ENCODE measurements at places on chromosomes 13 and 19. TPM values are rescaled to one million over a fixed set of nuclear protein-coding genes. Genes with fewer than 3 reads are reported as not detected.

SYDE1 gene
- total RNA-seq: 8.9 TPM

GRCh38 chr13:27476943-27477703 lies 26.8 kb upstream of the MTIF3 start:
- no peak for DNase-seq

TPTE2 gene
- not detected for total RNA-seq

GRCh38 chr19:17078920-17079709 lies 3.5 kb downstream of the MYO9B start:
- no peak for DNase-seq

CADM4 gene
- total RNA-seq: 22.3 TPM

PCDH17 gene
- total RNA-seq: 0.17 TPM

TMEM145 gene
- total RNA-seq: not detected

DNA sequence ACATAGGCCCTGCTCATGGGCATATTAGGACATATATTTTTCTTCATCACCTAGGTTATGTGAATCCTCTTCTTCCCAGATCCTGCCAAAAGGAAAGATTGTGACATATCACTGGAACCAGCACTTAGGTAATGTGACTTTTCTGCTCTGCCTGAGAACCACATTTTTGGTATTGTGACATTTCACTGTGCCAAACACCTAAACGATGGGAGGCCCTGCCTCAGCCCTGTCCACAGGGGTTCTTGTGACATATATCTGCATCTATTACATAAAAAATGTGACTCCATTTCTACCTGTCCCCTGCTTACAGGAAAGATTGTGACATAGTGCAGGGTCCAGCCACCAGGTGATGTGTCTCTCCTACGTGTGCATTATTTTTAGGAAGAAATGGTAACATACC lies 18.5 kb upstream of the ZNF730 start:
- DNase-seq: no peak

LYPD5 gene
- 140 TPM for total RNA-seq

DNA sequence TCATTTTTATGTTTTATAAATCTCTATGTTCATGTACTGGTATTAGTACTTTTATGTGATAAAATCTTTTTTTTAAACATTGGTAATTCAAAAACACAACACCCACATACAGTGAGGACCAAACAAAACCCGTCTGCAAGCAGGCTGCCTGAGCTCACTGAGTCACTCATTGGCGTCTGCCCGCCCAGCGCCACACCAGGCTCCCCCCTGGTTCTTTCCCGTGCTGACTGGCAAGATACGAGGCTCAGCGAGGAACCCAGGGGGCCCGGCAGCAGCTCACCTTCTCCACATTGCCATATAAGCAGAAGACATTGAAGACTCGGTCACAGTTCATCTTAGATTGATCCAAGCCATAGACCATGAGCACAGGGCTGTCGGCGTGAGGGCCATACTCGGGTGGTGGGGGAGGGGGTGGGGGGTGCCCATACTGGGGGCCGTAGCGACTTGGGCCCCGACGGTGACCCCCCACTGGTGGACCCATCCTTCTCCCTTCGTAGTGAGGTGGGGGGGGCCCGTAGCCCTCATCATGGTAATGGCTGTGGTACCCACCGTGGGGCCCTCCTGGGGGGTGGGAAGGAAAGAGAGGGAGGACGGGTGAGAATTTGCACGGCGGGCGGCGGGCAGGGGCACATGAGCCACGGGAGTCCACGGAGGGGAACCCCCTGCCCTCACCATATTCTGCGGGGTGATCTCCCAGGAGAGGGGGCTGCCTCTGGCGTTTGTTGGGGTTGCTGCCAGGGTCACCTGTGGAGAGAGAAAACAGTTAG lies 8.4 kb upstream of the ECH1 start:
- no peak for DNase-seq

KIR3DL2 gene
- total RNA-seq: not detected

DNA sequence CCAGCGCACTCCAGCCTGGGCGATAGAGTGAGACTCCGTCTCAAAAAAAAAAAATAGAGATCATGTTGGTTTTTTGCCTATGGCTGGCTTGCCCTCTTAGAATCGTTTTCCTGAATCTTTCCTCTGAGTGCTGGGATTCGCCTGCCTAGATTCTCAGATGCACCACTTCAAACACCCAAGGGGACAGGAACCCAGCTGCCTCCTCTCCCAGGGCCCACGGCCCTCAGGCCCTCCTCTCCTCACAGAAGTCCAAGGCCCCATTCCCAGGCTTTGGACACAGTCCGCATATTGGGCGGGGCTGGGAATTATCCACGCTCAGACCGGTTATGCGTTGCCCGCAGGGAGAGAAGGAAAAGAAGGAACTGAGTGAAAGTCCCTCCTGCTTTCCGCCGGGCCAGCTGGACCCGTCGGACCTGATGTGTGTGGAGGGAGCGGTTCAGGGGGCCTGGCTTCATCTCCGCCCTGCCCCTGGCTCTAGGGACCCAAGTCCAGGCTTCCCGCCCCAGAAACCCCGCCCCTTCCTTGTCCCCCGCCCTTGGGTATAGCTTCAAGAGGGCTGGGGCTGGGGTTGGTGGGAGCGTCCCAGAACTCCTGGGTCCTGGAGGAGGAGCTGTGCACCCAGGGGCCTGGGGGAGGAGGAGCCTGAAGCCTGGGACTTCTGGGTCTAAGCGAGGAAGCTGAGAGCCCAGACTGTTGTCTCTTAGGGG lies 5.8 kb downstream of the PPFIA3 start:
- DNase-seq: no peak

FAM216B gene
- total RNA-seq: not detected

UBE2L5 gene
- total RNA-seq: not detected

YJEFN3 gene
- 2.8 TPM for total RNA-seq

DNA sequence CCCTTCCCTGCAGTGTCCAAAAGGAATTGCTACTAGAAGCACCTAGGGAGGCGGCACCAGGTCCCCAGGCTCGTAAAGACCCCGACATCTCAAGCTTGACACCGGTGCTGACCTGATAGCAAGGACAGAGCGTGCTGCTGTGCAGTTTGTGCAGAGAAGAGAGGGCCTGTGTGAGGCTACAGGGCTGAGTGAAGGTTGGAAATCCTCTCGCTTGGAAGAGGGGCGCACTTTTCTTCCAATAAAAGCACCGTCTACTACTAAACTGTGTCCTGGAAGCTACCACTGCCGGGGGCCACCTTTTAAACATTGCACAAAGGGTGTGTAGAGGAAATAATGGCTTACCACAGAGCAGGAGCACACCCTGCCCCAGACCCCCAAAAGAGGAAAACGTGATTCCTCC lies 11.0 kb downstream of the TMEM272 start:
- DNase-seq: no peak

GRCh38 chr13:73268306-73268705 lies 209.5 kb downstream of the KLF5 start:
- no peak for DNase-seq

DAND5 gene
- not detected for total RNA-seq

DNA sequence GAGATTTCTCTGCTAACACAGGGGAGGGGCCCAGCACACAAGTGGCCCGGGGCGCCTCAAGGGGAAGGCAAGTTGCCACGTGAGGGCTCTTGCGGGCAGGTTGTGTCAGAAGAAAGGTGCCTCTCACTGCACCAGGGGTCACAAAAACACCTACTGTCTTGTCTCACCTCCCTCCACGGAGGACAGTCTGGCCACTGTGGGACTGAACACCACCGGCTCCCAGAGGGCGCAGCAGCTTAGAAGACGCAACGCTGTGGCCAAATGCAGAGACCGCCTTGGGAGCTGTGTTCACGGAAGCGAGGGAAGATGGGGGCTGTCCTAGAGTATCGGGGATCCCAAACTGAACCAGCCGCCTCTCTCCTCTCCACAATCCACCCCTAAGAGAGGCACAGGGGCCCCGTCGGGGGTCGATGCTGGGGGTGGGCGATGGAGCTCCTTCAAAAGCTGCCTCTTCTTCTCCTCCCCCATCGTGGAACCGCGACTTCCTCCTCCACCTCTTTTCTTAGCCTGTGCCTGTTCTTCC lies 177.5 kb downstream of the FOXO1 start:
- DNase-seq: peak; percentile 76

DNA sequence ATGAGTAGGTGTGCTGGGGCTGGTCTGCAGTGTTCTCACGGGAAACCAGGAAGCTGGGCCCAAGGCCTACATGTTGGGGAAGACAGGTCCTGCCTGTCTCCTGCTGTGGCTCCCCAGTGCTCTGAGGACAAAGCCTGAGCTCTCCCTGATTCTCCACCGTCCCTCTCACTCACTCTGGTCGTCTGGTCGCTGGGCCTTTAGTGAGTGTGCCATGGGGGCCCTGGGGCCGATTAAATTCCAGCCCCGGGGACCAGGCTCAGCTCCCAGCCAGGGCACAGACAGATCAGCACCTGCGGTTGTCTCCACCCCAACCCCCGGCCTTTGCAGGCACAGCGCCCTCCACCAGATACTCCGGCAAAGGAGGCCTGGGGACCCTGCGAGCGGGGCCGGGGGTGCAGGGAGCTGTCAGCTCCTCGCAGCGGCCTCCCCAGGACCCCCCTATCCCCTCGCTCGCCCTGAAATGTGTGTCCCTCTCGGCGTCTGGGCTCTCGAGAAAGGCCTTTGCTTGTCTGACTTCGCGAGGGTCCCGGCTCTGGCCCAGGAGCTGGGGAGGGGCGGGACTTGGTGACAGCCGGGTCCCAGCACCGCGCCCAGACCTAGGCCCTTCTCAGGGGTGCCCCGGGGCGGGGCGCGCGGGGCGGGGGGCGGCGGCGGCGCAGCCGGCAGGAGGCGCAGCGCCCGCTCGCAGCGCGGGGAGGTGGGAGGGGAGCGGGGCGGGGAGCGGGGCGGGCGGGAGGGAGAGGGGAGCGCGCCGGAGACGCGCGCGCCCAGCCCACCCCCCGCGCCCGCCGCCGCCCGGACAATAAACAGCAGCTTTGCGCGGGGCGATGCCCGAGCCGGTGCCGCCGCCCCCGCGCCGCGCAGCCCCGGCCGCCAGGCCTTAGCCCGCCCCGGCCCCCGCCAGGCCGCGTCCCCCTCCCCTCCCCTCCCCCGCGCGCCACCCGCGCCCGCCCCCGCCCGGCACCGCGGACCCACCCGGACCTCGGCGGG lies at the start of gene PALM:
Gene PALM (plus strand): TSS at position 782 of the 990 bp plus-strand sequence. CDS start 212 bp downstream, outside the sequence.
- no peak for DNase-seq

DNA sequence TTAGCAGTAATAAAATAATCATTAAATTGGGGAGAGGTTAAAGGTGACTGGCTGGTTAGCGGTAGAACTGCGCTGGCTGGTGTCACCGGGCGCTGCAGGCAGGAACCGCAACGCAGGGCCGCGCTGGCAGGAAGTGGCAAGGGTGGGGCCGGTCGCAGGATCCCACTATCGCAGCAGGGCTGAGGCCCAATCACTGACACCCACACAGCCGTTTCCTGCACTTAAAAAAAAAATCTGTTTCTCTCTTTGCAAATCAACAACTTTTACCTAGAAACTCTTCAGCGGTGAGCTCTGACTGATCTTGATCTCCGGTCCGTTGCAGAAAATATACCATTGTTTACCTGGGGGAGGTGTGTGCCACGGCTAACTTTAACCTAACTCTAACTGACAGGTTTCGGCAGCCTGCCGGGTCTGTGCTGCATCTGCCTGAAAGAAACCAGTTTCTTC lies 46.9 kb downstream of the KLF2 start:
- DNase-seq: peak; percentile 49
